Activated T-cell treated with anti-CD3 and anti-CD28 coated beads, Interleukin-2, amount 50 U/mL, for 4 hours (primary cell): ENCODE measurements at places on chromosomes 3 and 15.

DNA sequence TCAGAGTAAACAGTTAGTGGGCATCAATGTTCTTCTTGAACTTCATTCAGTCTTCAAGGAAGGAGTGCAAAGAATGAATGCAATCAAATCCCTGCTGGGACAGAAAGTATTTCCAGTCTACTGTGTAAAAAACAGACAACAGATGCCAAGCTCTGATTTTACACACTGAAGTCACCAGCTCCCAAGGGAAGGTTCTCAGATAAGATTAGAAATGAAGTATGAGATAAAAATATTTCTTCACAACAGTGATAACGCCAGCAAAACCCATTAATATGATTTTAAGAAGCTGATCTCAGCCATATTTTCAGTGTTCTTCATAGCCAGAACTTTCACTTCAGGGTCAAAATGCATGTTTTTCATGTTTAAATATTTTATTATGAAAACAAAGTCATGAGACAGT lies 265.6 kb downstream of the CTNNB1 start:
- DNase-seq: no peak

GRCh38 chr15:100690795-100691158 lies 88.4 kb downstream of the ASB7 start:
- DNase-seq: no peak

- no peak for DNase-seq
Measured at GRCh38 chr15:42118650-42119445, 24.5 kb upstream of the PLA2G4D start.

DNA sequence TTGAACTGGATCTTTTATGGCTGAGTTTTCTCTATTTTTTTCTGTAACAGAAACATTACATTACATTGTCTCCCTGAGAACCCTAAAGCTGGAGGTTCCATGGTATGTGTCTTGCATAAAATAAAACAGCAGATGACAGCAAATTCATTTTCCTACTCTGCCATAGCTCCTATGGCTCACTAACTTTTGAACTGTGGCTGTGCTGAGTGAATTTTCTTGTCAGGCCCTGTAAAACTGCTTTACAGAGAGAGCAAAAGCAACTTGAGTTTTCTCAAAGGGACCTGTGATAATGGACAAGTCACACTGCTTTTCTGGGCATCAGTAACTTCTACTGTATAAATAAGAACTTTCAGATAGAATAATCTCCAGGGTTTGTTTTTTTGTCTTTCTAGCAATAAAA lies 129.9 kb upstream of the TSC22D2 start:
- DNase-seq: no peak

DNA sequence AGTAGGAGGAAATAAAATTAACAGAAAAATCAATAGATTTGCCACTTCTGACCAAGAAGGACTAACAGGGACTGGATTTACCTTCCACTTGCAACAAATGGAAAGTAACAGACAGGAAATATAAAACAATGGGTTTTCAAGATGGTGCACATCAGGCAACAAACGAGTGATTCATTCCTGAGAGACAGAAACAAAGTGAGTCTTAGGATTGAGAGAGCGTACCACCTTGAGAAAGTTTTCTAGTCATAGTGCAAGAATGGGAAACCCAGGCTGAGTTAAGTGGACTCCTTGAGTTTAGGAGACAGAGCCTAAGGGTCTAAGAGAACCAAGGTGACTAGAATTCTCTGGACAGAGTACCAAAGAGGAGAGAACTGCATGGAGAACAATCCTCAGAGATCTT lies 101.7 kb downstream of the PPP2R3A start:
- no peak for DNase-seq

- DNase-seq: no peak
Measured at GRCh38 chr15:98853617-98854420, 153.8 kb downstream of the PGPEP1L start.

DNA sequence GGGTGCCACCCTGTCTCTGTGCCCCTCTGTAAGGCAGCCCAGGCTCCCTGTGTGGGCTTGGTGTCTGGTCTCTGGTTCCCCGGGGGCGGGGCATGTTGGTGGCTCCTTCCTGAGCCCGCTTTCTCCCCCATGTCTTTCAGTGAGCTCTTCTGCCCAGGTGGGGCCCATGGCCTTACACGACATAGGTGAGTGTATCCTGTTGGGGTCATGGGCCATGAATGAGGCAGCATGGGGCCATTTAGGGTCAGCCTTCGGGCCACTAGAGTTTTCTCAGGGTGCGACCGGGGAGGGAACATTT lies 195.1 kb downstream of the UBE3A start:
- peak; percentile 1 for DNase-seq

GRCh38 chr3:160157321-160157720 lies 67.9 kb upstream of the C3orf80 start:
- DNase-seq: no peak

DNA sequence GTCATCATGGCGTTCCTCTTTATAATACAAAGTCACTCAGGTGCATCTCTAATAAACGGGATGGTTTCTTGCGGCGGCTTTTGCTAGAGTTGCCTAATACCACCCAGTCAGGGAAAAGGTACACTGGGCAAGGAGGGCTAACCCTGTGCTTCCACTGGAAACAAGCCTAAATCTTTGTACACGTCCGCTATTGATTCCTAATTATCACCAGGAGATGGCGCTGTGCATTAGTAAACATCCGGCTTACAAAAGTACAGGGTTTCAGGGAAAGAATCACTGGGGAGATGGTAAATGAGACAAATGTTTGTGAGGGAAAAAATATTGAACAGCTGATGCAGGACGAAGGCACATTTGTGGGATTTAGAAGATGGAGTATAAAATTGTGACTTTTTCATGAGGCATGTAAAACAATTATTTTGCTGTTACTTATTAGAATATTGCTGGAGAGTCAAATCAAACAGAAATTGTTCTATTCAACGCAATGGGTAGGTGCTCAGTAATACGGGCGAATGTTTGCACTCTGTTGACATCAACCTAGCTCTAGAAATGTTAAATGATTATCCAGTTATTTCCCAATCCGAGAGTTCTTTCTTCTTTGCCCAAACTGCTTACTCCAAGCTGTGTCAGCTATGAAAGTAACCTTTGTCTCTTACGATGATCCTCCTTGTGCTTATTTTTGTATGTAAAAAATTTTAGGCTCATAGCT lies 50.6 kb downstream of the GMNC start:
- DNase-seq: no peak

DNA sequence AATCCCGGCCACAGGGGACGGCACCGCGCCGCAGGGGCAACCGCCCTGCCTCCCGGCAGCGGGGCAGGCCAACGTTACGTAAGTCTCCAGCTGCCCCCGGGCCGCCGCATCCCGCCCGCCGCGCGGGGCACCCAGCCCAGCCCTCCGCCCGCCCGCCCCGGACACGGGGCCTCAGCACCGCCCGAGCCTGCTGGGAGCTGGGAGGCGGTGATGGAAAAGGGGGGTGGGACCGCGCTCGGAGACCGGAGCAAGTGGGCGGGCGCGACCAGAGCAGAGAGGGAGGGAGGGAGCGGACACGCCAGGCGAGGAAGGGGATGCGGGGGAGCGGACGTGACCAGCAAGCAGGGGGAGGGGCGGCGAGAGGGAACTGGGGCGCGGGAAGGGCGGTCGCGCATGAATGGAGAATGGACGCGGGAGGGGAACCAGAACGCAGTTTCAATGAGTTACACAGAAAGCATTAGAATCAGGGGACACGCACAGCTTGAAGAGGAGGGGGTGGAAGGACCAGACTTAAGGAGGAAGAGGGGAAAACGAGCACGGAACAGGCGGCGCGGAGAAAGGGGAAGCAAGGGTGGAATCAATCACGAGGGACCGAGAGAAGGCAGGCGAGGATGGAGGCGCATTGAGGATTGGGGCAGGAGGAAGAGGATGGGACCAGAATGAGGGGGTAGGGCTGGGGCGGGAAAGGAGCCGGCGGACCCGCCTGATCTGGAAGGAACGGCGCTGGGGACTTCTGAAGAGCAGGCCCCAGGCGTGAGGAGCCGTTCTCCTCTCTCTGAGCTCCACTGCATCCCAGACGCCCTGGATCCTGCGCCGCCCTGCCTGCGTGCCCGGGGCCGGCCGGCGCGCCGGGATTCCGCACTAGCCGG lies 559 bp downstream of the PKM start:
- peak; percentile 73 for DNase-seq

GRCh38 chr3:97612632-97613031 lies 151.9 kb upstream of the ARL6 start:
- no peak for DNase-seq

- DNase-seq: no peak
Measured at GRCh38 chr15:52858782-52859176, 68.6 kb upstream of the ONECUT1 start.

- no peak for DNase-seq
Measured at GRCh38 chr15:68798346-68799094, 22.2 kb downstream of the ANP32A start.

DNA sequence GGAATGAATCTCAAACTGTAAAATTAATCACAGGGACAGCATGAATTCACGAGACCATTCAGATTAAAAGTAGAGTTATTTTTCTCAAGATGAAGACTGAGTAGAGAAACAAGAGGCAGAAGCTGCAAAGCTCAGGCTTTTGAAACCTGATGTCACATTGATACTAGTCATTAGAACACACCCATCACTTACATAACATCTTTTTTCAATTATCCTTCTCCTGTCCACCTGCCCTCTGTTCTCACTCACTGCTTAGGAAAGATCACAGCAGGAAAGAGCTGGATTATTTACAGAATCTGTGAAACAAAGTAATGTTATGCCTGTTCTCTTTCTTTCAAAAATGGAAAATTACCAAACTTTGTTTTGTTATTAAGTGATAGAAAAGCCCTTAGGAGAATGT lies 72.0 kb upstream of the CDAN1 start:
- no peak for DNase-seq

DNA sequence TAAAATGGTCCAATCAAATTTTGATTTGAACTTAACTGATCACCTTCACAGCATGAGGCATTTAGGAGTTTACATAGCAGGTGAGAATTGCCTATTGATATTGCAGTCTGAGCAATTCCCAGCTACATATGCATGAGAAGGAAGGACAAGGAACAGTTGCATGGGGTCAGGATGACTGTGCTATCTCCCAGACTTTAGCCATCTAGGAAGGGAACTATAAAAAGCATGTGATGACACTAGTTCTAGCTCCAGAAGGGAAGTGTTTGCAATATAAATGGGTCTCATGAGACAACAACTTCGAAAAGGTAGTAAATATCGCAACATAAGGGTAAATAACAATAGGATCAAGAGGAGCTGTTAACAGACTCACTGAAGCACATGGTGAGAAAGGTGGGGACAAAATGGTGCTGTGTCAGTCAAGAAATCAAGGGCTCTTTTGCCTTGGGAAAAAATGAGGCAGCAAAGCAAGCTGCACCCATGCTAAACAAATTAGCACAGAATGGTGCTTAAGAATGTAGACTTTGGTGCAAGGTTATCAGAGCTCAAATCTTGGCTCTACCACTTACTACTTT lies 90.4 kb upstream of the SLC2A2 start:
- no peak for DNase-seq

DNA sequence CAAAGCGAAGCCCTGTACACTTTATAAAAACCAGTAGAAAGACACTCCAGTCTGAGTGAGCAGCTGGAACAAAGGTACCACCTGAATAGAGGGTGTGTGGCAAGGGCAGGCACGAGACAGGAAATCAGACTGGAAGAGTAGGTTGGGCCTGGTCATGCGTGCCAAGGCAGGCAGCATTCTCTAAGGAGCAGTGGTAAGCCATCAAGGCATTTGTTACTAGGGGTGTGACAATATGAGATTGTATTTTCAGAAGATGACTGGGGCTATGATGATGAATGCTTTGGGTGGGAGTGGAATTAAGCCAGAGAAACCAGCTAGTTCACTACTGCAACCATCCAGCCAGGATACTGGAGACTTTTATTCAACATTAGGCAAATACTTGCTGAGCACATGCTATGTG lies 5.0 kb downstream of the JMJD7 start:
- DNase-seq: no peak

- DNase-seq: no peak
Measured at GRCh38 chr3:184005941-184006507, 11.7 kb downstream of the ABCC5 start.

DNA sequence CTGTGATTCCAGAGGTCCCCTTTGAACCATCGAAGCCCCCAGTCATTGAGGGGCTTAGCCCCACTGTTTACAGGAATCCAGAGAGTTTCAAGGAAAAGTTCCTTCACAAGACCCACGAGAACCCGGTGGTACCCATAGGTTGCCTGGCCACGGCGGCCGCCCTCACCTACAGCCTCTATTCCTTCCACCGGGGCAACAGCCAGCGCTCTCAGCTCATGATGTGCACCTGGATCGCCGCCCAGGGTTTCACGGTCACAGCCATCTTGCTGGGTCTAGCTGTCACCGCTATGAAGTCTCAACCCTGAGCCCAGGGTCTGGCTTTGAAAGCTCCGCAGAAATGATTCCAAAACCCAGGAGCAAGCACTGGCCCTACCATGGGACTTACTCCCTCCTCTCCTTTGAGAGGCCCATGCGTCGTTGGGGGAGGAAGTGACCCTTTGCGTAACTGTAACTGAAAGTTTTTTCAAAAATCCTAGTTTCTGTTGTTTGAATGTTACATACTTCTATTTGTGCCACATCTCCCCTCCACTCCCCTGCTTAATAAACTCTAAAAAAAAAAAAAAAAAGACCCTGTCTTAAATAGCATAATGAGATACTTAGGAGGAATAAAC lies 85.1 kb upstream of the CSPG5 start:
- no peak for DNase-seq

DNA sequence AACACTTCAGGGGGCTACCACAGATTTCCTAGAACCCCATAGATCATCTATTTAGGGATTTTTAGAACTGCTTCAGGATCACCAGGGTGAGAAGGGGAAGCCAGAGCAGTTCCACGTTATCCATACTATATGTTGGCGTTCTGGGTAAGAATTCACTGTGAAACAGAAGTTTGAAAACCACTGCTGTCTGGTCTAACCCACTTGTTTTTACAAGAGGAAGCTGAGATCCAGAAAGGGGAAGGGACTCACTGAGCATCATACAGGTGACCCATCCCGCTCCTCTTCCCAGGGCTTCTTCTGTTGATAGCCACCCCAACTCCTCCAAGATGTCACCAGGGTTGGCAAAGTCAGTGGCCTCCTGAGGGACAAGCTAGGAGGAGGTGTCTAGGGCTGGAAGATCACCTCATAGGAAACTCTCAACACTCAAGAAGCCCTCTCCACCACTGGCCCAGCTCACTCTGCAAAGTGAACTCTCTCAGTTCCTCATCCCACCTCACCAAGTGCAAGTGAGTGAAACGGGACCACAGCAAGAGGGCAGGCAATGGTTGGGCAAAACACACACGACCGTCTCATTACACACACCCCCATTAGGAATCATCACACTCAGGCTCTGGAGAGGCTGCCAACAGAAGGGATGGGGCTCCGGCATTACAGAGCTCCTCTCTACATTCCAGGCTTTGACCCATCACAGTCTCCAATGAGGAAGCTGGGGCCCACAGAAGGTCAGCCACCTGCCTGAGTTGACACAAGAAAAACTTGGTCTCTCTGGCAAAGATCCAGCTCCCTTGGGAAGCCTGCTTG lies 1.8 kb downstream of the DAPK2 start:
- no peak for DNase-seq
